ENCODE measurements at places on chromosomes 13 and 19. TPM values are rescaled to one million over a fixed set of nuclear protein-coding genes. Genes with fewer than 3 reads are reported as not detected.

The LRP3 gene
- polyA plus RNA-seq: not detected

GRCh38 chr19:28322491-28322890, 890.5 kb downstream of the UQCRFS1 start:
- no peak for DNase-seq

- no peak for DNase-seq
These were observed 35.2 kb upstream of the ISYNA1 start for GRCh38 chr19:18473003-18473705.

GRCh38 chr19:14081797-14082674, 3.5 kb downstream of the C19orf67 start:
- peak; percentile 35 for DNase-seq

The IFNL2 gene
- polyA plus RNA-seq: not detected

DNA sequence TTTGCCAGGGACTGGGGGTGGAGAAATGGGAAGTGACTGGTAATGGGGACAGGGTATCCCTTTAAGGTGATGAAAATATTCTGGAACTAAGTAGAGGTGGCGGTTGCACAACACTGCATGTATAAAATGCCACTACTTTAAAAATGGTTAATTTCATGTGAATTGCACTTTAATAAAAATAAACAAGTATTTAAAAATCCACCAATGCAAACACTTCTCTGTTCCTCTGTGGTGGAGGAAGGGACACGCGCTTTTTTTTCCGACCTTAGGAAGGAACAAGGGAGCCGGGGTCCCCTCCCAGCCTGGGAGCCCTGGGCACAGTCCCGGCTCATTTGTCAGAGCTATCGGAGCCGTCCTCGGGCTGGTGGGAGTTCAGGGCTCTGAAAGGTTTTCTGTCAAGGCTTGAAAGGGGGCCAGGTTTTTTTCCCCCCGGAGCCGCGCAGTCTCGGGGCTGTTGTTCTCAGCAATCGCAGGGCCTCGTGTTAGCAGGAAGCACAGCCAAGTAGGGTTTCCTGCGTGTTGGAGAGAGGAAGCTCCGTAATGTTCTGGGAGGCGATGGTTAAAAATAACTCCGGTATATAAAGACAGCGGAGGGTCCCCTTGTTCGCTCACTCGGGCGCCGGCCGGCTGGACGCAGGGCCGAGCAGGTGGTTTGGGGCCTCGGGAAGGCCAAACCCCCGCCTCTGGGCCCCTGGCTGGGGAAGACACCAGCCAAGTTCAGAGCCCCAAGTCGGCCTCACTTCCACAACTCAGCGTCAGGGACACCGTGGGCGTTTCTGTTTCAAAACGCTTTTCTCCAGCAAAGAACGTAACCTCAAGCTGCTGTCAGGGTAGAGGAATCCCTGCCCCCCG, 41.2 kb upstream of the KLF2 start:
- peak; percentile 38 for DNase-seq

- no peak for DNase-seq
These were observed 5.1 kb downstream of the HMG20B start for GRCh38 chr19:3577723-3578344.

DNA sequence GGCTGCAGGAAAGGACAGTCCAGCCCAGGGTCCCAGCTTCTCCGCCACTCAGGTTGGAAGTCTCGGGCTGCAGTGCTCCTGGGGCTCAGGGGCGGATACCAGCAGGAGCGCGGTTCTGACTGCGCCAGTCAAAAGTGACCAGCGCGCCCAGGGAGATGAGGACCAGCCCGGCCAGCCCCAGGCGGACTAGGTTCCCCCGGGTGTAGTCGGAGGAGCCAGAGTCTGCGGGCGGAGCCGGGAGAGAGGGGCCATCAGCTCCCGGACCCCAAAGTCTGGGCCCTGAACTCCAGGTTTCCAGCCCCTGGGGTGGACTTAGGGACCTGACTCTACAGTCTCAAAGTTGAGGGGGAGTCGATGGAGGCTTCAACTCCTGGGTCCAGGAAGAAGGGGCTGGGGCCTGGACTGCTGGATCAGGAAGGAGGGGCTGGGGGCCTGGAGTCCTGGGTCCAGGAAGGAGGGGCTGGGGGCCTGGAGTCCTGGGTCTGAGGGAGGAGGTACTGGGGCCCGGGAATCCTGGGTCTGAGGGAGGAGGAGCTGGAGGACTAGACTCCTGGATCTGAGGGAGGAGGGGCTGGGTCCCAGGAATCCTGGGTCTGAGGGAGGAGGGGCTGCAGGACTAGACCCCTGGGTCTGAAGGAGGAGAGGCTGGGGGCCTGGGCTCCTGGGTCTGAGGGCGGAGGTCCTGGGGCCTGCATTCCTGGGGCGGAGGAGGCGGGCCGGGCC, 5.3 kb downstream of the OSCAR start:
- no peak for DNase-seq

The ZNF723 gene
- not detected for polyA plus RNA-seq

The SBSN gene
- polyA plus RNA-seq: not detected

GRCh38 chr19:1651568-1652291, 685 bp downstream of the TCF3 start:
- DNase-seq: peak; percentile 28

DNA sequence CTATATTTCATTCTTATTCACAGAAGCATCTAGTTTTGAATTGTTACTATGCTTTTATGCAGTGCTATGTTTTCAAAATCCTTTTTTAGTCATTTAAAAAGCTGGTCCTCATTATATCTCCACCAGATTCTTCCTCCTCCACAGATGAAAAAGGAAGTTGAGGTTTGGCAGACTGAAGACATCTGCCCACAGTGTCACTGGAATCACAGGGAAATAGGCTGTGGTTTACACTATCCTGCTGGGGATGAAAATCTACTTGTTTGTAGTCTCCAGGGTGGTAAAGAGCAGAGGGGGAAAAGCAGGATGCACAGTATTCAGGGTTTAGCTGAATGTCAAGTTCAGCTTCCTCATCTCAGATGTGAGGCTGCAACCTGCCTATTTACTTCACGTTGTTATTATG, 351.2 kb downstream of the DNAJC15 start:
- DNase-seq: no peak

GRCh38 chr13:39144941-39145533, 106.8 kb downstream of the NHLRC3 start:
- DNase-seq: peak; percentile 45

DNA sequence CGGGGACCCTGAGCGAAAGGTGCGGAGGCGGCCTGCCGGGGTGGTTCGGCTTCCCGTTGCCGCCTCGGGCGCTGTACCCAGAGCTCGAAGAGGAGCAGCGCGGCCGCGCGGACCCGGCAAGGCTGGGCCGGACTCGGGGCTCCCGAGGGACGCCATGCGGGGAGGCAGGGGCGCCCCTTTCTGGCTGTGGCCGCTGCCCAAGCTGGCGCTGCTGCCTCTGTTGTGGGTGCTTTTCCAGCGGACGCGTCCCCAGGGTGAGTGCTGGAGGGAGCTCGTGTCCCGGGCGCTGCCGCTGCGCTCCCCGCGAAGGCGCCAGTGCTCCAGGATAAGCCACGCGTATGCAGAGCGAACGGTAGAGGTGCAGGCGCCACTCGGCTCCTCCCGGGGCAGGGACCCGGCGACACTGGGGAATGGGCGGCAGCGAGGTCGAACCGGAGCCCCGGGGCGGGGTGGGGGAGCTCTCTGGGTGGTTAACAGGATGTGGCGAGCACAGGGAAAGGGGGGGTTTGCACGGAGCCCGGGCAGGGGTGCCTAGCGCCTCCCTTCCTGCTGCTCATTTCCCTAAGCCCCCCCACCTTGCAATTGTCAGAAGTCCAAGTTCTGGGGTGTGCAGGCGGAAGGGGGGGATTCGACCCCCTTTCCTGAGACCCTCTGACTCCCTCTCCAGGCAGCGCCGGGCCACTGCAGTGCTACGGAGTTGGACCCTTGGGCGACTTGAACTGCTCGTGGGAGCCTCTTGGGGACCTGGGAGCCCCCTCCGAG, at the start of gene IL27RA:
TSS of gene IL27RA (plus strand) at position 44 of the 762 bp plus-strand sequence. CDS start at position 155, 111 bp downstream.
- peak; percentile 93 for DNase-seq

DNA sequence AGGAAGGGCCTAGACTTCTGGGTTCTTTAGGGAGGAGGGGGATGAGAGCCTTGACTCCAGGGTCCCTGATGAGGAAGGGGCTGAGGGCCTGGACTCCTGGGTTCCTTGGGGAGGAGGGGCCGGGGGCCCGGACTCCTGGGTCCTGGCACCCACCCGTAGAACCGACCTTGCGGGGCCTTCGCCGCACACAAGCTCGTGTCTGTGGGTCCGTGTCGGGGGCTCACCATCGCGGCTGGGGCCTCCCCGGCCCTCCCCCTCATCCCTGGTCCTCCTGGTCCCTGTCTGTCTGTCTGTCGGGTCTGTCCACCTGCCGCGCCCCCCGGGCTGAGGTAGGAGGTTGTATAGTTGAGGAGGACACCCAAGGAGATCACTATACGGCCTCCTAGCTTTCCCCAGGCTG, 662 bp upstream of the SPACA6 start:
- DNase-seq: no peak

DNA sequence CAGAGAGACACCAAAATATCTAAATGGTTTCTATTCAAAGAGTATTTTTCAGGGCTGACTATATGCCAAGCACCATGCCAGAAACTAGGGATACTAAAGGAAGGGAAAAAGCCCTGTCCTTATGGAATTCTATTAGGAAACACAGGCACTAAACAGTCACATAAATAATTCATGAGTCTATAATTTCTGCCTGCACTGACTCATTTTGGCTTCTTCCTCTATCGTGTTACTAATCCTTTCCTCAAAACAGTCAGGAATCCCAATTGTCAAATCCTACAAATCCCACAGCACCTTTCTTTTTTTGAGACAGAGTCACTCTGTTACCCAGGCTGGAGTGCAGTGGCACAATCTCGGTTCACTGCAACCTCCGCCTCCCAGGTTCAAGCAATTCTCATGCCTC, 29.2 kb downstream of the XPO4 start:
- DNase-seq: no peak

The CALR3 gene
- not detected for polyA plus RNA-seq

DNA sequence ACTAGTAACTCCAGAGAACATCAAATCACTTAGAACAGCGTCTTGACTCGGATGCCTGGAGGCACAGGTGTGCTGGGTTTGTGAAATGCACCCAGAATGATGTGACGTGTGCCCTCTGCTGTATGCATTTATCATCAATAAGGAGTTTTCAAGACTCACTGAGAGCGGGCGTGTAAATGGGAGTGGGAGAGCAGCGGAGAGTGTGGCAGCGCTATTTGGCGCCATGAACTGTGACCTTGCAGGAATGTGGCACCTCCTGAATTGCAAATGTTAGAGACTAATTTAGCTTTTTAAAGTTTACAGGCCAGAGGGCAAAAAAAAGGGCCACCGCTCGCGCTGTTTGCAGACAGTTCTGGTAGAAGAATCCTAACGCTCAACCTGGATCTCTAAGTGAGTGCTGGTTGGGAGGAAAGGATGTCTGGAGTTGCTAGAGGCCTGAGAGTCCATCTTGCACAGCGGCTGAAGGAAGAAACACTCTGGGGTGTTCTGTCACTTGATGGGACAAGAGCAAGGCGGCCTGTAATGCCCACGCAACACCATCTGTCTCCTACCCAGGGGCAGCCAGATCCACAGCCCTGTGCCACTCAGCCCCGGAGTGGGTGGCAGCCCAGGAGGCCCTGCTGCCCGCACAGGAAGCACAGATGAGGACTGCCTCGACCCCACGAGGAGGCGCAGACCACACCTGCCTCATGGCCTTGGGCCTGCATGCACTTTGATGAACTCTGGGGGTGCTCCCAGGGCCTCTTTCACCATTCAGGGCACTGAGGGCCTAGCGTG, 19.7 kb downstream of the RANBP3 start:
- no peak for DNase-seq

DNA sequence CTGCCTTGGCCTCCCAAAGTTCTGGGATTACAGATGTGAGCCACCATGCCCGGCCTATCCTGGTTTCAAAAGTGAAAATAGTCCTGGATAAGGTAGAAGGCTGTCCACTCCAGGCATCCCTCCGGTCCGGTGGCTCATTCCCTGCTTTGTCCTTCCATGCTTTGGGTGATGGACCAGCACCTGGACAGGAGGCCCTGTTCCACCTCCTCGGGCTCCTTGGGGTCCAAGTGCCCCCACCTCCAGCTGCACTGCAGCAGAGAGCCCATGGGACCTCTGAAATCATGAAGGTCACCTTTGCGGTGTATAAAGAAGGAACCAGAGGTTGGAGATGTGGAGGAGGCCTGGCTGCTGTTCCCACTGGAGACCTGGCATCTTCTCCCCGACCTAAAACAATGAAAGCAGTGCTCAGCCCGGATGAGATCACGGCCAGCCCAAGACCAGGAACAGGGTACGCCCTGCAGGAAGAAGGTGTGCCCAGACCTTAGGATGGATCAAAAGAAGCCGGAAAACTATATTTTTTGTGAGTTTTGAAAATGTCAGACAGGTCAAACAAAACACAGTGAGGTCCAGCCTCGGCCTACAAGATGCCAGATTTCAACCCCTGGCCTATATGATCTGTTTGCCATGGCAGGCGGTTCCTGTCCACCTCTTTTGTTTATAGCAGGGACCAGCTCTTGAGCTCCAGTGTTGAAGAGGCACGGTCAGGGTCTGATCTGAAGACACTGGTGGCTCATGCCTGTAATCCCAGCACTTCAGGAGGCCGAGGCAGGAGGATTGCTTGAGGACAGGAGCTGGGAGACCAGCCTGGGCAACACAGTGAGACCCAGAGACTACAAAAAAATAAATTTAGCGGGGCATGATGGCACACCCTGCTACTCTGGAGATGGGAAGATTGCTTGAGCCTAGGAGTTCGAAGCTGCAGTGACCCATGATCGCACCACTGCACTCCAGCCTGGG, 5.8 kb downstream of the LSR start:
- DNase-seq: no peak

DNA sequence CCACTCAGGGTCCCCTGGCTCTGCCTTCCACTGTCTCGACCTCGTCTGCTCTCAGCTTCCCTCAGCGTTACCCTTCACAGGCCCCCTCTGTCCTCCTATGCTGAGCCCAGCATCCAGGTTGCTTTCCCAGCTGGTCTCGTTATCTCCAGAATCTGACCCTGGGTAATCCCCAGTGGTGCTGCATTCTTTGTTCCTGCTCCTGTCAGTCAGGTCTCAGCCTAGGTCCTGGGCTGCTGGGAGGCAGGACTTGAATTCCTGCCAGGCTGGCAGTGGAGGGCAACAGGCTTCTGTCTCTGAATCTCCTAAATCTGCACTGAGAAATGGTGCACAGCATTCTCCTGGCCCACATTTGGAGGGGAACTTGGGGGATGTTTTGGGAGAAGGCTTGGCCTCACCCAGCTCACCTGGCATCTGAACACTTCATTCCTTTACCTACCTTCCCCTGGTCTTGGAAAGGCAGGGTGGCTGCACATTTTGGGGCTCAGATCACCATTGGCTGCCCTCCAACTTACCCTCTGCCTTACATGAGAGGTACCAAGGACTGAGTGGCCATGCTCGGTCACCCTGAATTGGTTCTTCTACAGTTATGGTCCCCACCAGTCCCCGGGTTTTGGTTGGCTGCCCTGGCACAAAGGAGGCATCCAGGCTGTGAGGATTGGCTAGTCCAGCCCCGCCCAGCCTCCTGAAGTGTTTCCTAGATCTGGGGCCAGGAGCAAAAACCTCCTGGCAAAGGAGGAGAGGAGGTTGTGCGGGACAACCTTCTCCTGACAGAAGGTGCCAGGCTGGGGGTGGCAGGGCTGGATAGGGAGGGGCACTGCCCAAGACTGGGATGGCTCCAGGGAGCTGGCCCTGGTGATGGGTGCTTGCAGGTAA, at the start of gene CYP4F8:
TSS of gene CYP4F8 (plus strand) at position 712 of the 873 bp plus-strand sequence. CDS start 399 bp downstream, outside the sequence.
- no peak for DNase-seq

- peak; percentile 66 for DNase-seq
These were observed 13.3 kb downstream of the PALM3 start for GRCh38 chr19:14048443-14049153.

The PROZ gene
- polyA plus RNA-seq: 0.15 TPM

The OR7C1 gene
- not detected for polyA plus RNA-seq
